ENCODE measurements at places on chromosomes 16 and 17.

DNA sequence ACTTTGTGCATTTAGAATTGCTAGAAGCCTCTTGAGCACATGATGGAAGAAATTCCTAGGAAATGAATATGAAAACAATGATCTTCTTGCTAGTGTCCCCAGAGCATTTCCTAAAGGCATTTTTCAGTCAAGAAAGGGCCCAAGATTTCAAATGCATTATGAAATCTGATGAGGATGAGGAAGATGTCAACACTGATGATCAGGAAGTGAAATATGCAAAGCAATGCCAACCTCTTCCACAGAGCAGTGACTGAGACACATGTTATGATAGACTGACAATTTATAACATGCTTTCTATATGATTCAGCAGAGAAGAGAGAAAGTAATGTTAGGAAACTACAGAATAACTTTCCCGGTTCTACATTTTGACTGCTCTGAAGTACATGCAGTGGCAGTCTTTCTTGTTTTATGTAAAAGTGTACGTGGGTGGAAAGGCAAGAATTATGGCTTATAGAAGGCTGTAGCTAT lies 859.1 kb upstream of the GOT2 start:
- DNase-seq: no peak

- no peak for DNase-seq
Observed at GRCh38 chr17:14318109-14318917, 17.4 kb downstream of the HS3ST3B1 start.

GRCh38 chr17:31067691-31068184 lies 27.0 kb upstream of the NF1 start:
- no peak for DNase-seq

GRCh38 chr16:23729503-23730424 lies 16.7 kb upstream of the ERN2 start:
- no peak for DNase-seq

DNA sequence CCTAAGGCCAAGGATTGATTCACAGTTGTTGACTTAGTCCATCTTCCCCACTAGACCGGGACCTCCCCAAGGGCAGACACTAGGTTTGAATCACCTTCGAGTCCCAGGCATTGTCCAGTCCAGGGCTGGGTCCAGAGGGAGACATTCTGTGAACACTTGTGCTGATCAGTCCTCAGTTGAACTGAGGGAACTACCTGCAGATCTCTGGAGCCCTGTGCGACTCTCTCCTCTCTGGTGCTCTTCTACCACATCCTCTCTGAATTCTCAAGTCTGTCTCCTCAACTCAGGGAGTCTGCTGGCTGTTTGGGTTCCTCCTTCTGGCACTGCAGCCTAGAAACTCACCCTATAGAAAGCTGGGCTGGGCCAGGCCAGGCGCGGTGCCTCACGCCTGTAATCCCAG lies 10.8 kb downstream of the ZNF232 start:
- DNase-seq: no peak

- no peak for DNase-seq
Observed at GRCh38 chr16:84581158-84581557, 36.7 kb downstream of the COTL1 start.

GRCh38 chr17:6394055-6394606 lies 40.8 kb downstream of the AIPL1 start:
- DNase-seq: no peak

GRCh38 chr17:14745541-14745940 lies 444.7 kb downstream of the HS3ST3B1 start:
- no peak for DNase-seq

DNA sequence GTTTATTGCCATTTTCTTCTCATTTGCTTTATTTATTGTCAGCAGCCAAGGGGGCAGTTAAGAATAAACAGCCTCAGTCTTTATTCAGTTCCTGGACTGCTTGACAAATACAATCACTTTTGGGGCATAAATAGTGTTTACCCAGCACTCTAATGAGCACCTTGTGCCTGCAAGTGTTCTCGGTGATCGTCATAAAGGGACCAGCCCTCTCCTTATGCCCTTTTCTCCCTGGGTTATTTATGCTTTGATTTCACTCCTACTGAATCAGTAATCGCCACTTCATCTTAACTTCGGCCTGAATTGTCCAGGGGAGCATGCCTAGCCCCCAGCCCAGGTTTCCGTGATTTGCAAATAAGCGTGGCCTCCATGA lies 55.7 kb upstream of the CACNG5 start:
- no peak for DNase-seq
